ENCODE measurements at places on chromosomes 16 and 17.

GRCh38 chr17:12328204-12328603 lies 307.5 kb downstream of the MAP2K4 start:
- DNase-seq: no peak

DNA sequence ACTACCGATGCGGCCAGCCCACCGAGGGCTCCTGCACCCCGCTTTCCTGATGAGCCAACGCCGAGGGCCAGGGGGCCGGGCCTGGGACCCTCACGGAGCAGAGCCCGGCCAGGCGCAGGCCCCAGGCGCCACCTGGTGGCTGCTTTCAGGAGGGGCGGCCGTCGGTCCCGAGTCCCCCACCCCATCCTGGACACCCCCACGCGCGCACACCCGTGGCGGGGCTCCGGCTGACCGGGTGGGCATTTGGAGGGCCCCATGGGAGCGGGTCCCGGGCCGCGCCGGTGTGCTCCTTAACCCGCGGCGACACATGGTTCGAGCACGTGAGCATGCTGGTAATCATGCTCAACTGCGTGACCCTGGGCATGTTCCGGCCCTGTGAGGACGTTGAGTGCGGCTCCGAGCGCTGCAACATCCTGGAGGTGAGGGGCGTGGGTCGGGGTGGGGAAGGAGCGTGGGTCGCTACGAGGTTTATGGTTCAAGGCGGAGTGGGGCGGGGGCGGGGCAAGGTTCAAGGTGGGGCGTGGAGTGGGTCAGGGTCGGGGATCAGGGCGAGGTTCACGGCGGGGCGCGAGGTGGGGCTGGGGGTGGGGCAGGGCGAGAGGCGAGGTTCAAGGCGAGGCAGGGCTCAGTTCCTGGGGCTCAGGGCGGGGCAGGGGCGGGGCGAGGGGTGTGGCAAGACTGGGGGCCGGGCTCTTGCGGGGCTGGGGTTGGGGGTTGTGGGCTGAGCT lies 30.2 kb downstream of the TPSG1 start:
- DNase-seq: no peak

GRCh38 chr17:72921347-72922054 lies 171.0 kb downstream of the SLC39A11 start:
- DNase-seq: no peak

GRCh38 chr17:37888881-37889280 lies 35.3 kb upstream of the TBC1D3K start:
- no peak for DNase-seq
